ENCODE measurements at places on chromosomes 11 and 22.

GRCh38 chr11:19352771-19353160 is 112.0 kb upstream of the E2F8 start:
- no peak for DNase-seq

GRCh38 chr11:68680541-68681231 is 3.7 kb upstream of the GAL start:
- no peak for DNase-seq

GRCh38 chr22:50610581-50610980 is 10.0 kb downstream of the MAPK8IP2 start:
- no peak for DNase-seq

GRCh38 chr22:29342177-29342576 is 26.7 kb upstream of the RASL10A start:
- DNase-seq, result no peak

DNA sequence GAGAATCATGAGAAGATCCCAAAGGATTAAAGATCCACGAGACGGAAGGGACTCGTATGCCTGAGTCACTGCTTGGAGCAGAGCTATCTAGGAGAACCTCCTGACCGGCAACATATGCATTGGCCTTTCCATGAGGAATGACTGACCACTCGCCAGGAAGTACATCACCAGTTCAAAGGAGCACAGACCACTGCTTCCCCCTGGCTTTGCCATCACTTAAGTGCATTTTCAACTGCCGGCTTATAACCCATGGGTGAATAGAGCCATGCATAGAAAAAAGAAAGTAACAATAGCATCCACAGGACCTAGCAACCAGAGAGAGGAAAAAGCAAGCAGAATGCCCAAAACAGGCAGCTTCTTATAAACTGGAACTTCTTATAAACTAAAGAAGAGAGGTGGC is 98.3 kb upstream of the ZC3H12C start:
- DNase-seq, result no peak

GRCh38 chr11:83287631-83288030 is 1.5 kb upstream of the CCDC90B start:
- DNase-seq, result no peak
